GM03348 (cell line): ENCODE measurements at places on chromosomes 1 and 21.

DNA sequence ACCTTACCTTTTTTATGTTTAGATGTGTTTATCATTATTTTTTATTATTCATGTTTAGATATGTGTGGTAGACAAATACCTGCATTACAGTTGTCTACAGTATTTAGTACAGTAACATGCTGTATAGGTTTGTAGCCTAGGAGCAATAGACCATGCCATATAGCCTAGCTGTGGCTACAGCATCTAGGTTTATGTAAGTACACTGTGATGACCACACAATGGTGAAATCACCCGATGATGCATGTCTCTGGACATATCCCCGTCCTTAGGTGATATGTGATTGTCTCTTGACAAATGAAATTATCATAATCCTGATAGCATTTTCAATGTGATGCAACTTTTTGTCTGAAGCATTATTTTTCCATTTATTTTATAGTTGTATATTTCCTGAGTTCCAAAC, 121.2 kb downstream of the DISP1 start:
- no peak for DNase-seq

GRCh38 chr21:43276811-43277210, 108.0 kb downstream of the CRYAA start:
- no peak for DNase-seq

DNA sequence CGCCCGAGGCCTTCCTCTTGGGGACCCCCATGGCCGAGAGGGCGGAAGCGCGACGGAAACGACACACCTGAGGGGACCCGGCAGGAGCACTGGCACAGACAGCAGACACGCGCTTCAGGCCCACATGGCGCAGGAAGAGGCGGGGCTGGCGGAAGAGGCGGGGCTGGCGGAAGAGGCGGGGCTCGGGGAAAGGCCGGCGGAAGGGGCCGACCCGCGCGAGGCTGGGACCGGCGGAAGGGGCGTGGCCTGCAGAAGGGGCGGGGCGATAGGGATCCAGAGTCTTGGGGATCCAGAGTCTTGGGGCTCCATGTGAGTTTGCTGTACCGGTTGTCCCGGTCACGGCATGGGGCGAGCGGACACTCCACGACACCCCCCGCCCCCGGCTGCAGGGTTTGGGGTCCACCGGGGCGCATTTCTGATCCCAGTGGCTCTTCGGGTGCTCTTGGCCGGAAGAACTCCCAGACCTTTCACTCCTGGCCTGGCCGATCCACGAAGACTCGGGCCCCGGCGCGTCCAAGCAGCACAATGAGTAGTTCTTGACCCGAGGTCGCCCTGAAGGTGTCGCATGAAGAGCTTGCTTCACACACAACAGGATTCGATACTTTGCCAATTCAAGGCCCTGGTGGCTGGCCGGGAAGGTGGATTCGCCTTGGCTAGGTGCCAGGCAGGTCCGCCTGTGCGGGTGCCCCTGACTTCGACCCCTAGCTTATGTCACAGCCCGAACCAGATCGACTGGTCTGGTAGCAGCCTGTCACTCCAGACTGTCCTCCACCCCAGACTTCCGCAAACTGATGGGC, at the start of gene URB1:
URB1 (minus strand) TSS at position 133 of the 797 bp plus-strand sequence; CDS start at position 31, 102 bp downstream.
- peak; percentile 98 for DNase-seq

- no peak for DNase-seq
Measured at GRCh38 chr1:20366056-20366462, 75.4 kb downstream of the VWA5B1 start.

GRCh38 chr21:27734146-27734545, 767.3 kb upstream of the ADAMTS5 start:
- DNase-seq: no peak

GRCh38 chr1:50830621-50831020, 129.4 kb downstream of the FAF1 start:
- no peak for DNase-seq
